ENCODE measurements at places on chromosomes 7 and 10.

DNA sequence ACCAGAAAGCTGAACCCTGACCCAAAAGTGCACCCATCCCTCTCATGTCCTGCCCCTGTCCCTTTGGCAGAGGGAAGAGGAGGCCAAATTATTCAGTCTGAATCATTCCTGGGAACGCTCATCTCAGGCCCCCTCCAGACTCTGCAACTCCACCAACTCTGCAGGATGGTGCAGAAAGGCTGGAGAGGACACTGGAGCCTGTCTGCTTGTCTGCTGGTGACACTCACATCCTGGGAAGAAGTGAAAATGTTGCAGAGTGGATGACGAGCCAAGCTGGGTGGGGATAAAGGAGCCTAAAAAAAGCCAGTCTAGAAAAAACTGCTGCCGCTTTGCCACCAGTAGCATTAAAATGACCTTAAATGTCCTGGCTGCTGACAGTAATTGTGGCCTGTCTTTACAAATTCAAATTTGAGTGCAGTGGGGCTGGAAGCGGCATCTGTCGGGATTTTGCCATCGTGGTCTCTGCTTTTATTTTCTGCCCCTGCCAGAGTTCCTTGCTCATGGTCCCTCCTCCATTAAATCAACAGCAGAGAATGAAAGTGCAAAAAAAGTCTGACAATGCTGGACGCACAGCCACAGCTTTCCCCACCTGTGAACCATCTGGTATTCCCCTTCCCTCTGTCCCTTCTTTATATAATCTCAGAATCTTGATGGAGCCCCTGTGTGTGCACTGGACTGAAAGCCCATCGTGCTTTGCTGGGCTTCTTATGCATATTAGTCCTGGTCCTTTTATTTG, 63.9 kb downstream of the STK17A start:
- H3K4me3 ChIP-seq = peak overlapping the region; percentile 40
- no peak for DNase-seq
- H3K27me3 ChIP-seq = no peaks in the 10 kb centered on the region
- H3K4me1 ChIP-seq = peaks cover 21% of the 10 kb centered on the region
- H3K36me3 ChIP-seq = peaks cover 33% of the 10 kb centered on the region
- peak overlapping the region; percentile 90 for H3K27ac ChIP-seq

DNA sequence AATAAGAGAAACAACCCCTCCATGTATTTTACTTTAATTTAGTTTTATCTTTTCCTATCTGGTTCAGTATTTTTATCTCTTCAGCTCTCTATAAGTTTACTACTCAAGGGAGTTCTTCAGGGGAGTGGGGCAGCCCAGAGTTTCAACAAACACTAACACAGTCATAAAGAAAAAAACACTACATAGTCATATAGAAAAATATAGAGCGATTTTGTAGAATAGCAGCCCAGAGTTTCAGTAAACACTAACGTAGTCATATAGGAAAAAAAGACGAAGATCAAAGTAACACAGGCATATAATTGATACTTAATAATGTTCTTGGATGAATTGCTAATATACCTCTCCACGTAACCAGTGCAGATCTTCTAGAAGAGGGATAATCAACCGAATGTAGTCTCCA, 54.7 kb downstream of the PON1 start:
- DNase-seq = no peak
- H3K4me3 ChIP-seq = no peak overlapping the region
- H3K4me1 ChIP-seq = no peaks in the 10 kb centered on the region

DNA sequence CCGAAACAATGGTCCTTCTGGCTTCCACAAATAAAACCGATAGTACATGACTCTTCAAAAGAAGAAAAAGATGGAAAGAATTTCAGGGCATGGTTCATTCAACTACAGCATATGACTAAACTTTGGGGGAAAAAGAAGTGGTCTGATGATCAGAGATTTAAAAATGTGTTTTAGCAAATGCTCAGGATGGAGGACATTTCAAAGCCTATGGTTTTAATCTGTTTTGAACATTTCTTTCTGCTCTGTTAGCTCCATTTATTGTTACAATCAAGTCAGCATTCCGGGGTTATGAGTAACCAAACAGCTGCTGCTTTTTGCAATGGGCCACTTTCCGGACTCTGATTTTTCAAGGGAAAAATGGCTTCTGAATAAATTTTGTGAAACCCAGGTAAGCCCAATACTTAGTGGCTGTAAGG, 142.4 kb downstream of the CUBN start:
- no peaks in the 10 kb centered on the region for H3K27me3 ChIP-seq
- H3K4me1 ChIP-seq = no peaks in the 10 kb centered on the region
- H3K4me3 ChIP-seq = no peak overlapping the region
- no peaks in the 10 kb centered on the region for H3K36me3 ChIP-seq
- no peak for DNase-seq

DNA sequence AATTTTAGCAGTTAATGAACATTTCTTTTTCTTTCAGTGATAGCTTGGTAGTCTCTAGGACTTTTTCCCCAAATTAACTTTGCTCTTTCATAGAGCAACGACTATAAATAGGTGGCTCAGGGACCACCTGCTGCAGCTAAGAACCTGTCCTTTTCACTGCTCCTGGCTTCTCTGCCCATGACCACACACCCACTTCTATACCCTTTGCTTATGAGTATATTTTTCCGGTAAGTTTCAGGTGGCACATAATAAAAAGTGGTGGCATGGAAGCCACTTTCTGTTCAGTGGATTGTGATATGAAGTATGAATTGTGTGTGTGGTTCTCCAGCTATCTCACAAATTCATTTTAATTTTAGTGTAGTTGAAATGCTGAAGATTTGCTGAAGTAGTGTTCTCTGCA, 1.2 kb downstream of the ING3 start:
- peaks cover 36% of the 10 kb centered on the region for H3K36me3 ChIP-seq
- no peak for DNase-seq
- H3K27ac ChIP-seq = peak overlapping the region; percentile 97
- H3K27me3 ChIP-seq = no peaks in the 10 kb centered on the region

DNA sequence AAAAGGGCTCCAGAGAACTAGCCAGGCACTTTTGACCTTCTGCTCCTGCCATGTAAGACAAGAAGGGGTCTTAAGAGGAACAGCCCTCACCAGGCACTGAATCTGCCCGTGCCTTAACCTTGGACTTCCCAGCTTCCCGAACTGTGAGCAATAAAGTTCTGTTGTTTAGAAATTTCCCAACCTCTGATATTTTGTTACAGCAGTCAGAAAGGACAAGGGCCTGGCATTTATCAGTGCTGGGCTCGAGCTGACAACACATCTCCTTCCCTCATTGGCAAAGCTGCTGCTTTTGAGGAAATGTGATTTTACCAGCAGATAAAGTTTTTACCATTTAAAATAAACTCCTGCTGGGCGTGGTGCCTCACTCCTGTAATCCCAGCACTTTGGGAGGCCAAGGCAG, 103.5 kb downstream of the GPR26 start:
- no peak overlapping the region for H3K4me3 ChIP-seq
- H3K36me3 ChIP-seq = no peaks in the 10 kb centered on the region
- no peaks in the 10 kb centered on the region for H3K4me1 ChIP-seq

DNA sequence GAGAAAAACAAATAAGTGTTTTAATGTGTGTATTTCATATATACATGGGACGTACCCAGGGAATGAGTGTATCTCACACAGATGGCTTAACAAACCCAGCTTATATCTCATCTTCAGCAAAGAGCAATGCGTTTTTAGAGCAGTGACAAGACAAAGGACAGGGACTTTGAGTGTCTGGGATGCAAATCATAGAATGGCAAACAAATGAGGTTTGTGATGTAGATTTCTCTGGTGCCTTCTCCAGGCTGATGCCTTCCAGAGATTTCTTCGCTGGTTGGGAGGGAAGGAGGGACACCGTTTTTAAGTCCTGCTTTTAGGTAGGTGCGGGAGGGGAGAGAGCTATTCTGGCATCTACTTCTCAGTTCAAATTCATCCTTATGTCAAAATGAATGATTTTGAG, 16.6 kb downstream of the LANCL2 start:
- no peaks in the 10 kb centered on the region for H3K27me3 ChIP-seq
- H3K36me3 ChIP-seq = no peaks in the 10 kb centered on the region
- H3K4me1 ChIP-seq = no peaks in the 10 kb centered on the region
- H3K4me3 ChIP-seq = no peak overlapping the region
- DNase-seq = no peak

GRCh38 chr10:100987685-100988049, 324 bp downstream of the TWNK start:
- DNase-seq = no peak
- peaks cover 18% of the 10 kb centered on the region for H3K36me3 ChIP-seq
- peak overlapping the region; percentile 87 for H3K4me3 ChIP-seq
- H3K4me1 ChIP-seq = peaks cover 22% of the 10 kb centered on the region

DNA sequence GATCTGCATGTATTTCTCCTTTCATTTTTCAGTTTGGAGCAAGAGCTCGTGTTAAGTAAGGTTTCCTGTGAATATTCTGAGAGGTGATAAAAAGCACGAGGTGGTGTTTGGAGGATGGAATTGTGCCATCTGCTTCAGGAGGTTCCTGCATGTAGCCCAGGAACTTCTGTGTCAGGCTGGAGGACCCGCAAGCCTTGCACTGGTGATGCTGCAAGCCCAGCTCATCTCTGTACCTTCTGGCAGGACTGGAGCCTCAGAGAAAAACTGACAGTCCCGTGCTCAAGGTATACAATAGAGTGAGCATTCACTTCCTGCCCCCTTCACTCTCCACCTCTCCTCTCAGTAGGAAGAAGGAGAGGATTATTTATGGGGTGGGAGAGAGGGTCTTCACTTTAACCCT, 240.7 kb upstream of the CCDC6 start:
- H3K36me3 ChIP-seq = no peaks in the 10 kb centered on the region
- no peak overlapping the region for H3K27ac ChIP-seq
- no peak for DNase-seq
- H3K4me1 ChIP-seq = peaks cover 20% of the 10 kb centered on the region

GRCh38 chr7:75657866-75658265, 80.9 kb downstream of the HIP1 start:
- no peak overlapping the region for H3K4me3 ChIP-seq
- no peak for DNase-seq
- no peak overlapping the region for H3K27ac ChIP-seq
- H3K36me3 ChIP-seq = no peaks in the 10 kb centered on the region
- H3K4me1 ChIP-seq = no peaks in the 10 kb centered on the region

- H3K27me3 ChIP-seq = no peaks in the 10 kb centered on the region
- no peak overlapping the region for H3K27ac ChIP-seq
- H3K36me3 ChIP-seq = no peaks in the 10 kb centered on the region
- no peak for DNase-seq
- no peak overlapping the region for H3K4me3 ChIP-seq
Measured at GRCh38 chr7:18378989-18379605, 116.5 kb upstream of the HDAC9 start.

GRCh38 chr7:87144173-87144657, 8.0 kb upstream of the DMTF1 start:
- no peak for DNase-seq
- no peak overlapping the region for H3K27ac ChIP-seq
- no peaks in the 10 kb centered on the region for H3K4me1 ChIP-seq
- H3K36me3 ChIP-seq = no peaks in the 10 kb centered on the region
- no peaks in the 10 kb centered on the region for H3K27me3 ChIP-seq

DNA sequence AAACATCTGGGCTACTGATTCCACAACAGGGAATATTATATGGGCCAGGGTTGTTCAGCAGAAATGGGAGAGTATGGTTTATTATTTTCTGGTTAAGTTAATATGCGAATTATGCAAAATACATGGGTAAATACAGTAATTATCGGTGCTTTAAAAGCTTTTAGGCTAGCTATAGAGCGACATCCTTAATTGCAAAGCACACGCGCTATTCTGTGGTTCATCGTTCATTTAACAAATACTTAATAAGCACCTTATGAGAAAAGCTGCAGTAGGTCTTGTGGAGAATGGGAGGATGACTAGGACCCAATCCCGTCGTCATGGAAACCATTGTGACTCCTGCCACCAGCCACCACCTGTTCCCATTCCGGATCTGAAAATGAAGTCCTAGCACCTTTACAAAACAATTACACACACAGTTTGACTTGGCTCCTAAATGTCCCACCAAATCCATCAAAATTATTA, 623 bp upstream of the CEP41 start:
- H3K27me3 ChIP-seq = no peaks in the 10 kb centered on the region
- peak overlapping the region; percentile 66 for H3K4me3 ChIP-seq
- no peaks in the 10 kb centered on the region for H3K36me3 ChIP-seq
- H3K4me1 ChIP-seq = peaks cover 20% of the 10 kb centered on the region

GRCh38 chr10:30782537-30783461, 153.2 kb upstream of the LYZL2 start:
- peaks cover 38% of the 10 kb centered on the region for H3K4me1 ChIP-seq
- no peak overlapping the region for H3K4me3 ChIP-seq
- no peaks in the 10 kb centered on the region for H3K36me3 ChIP-seq
- no peaks in the 10 kb centered on the region for H3K27me3 ChIP-seq
- H3K27ac ChIP-seq = peak overlapping the region; percentile 84

DNA sequence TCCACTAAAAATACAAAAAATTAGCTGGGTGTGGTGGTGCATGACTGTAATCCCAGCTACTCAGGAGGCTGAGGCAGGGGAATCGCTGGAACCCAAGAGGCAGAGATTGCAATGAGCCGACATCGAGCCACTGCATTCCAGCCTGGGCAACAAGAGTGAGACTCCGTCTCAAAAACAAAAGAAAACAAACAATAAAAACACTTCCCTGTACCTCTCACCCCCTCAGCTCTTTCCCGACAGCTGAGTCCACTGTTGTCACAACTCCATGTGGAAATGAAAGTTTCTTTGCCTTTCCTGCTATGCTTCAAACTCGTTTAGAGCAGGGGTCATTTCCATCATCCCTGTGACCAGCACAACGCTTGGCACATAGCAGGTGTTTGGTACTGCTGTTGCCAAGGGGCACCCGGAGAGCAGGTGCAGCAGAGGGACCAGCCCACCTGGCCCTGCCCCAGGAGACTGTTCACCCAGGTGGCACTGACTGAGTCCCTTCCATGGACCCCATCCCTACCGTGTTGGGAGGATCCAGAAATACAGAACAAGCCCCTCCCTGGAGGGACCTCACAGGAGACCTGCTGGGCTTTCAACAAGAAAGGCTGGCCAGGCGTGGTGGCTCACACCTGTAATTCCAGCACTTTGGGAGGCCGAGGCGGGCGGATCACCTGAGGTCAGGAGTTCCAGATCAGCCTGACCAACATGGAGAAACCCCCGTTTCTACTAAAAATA, 4.9 kb downstream of the TMEM130 start:
- DNase-seq = no peak
- H3K27me3 ChIP-seq = peaks cover 46% of the 10 kb centered on the region
- H3K4me1 ChIP-seq = peaks cover 7% of the 10 kb centered on the region
- H3K27ac ChIP-seq = no peak overlapping the region
- H3K4me3 ChIP-seq = no peak overlapping the region

- H3K4me3 ChIP-seq = no peak overlapping the region
- no peaks in the 10 kb centered on the region for H3K27me3 ChIP-seq
- no peaks in the 10 kb centered on the region for H3K36me3 ChIP-seq
- DNase-seq = no peak
- H3K4me1 ChIP-seq = no peaks in the 10 kb centered on the region
- H3K27ac ChIP-seq = no peak overlapping the region
Measured at GRCh38 chr7:107009846-107010203, 34.7 kb upstream of the PRKAR2B start.

DNA sequence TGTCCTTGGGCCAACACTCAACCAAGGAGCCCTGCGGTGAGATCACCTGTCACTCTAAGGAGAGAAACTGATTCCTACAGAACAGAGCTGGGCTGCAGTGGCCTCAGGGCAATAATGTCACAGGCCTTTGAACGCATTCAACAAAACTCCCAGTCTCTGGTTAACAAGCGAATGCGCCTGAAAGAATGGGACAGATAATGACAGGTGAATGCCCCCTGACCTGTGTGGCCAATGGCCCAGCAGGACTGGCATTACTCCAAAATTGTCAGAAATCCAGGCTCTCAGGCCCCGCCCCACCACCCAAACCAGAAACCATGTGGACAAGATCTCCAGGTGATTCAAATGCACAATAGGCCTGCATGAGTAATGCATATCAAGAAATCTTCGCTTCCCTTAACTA, 277.7 kb upstream of the KLF6 start:
- H3K27ac ChIP-seq = peak overlapping the region; percentile 13
- no peaks in the 10 kb centered on the region for H3K27me3 ChIP-seq
- no peak overlapping the region for H3K4me3 ChIP-seq
- peaks cover 12% of the 10 kb centered on the region for H3K4me1 ChIP-seq
- DNase-seq = no peak
- no peaks in the 10 kb centered on the region for H3K36me3 ChIP-seq
